CD4-positive, alpha-beta T cell treated with Interleukin-2 at 100 ng/mL for 4 hours (primary cell): ENCODE measurements at places on chromosomes 1 and 21.

DNA sequence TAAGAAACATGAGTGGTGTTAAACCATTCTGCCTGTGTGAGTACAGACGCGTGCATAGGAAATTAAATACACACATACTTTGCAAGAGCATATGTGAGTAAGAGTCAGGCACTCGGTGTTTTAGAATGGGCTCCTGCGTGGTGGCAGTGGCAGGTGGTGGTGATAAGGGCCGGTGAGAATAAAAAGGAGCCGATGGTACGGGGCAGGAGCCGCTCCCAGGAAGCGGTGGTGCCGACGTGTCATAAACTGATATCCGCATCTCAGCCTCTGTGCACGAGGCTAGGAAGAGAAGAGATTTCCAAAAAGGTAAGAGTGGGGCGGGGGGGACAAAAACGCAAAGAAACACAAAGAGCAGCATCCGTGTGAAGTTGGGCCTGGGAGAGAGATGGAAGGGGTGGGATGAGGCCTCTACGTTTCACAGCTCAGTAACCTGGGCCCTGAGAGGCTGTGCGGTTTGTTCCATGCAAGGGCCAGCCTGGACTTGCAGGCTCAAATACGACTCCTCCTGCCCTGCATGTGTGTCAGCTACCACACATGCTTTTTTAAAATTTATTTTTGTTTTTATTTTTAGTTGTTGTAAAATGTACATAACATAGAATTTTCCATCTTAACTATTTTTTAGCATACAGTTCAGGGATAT is 127.7 kb upstream of the COL6A1 start:
- DNase-seq: no peak

GRCh38 chr1:223177681-223178080 is 34.6 kb upstream of the TLR5 start:
- no peak for DNase-seq

DNA sequence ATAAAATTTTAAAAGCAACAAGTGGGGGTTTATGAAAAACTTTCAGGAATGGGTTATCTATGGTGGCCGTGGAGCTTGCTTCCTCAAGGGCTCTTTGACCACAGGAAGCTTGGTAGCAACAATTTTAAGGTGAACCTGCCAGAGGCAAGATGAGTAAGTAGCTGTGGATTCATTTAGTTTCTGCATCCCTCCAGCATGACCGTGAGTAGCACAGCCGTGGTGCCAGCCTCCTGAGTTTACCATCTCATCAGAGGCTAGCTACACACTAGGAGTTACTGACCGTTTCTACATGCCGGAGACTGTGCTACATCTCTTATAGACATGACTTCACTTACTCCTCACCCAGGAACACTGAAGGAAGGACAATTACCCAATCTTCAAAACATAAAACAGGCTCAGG is 30.1 kb upstream of the PLEKHG5 start:
- no peak for DNase-seq

GRCh38 chr1:110816945-110817344 is 56.0 kb upstream of the CD53 start:
- DNase-seq: no peak

GRCh38 chr1:220149742-220150141 is 55.8 kb downstream of the IARS2 start:
- DNase-seq: no peak

- DNase-seq: no peak
Measured at GRCh38 chr1:41880261-41880660, 38.5 kb downstream of the HIVEP3 start.

DNA sequence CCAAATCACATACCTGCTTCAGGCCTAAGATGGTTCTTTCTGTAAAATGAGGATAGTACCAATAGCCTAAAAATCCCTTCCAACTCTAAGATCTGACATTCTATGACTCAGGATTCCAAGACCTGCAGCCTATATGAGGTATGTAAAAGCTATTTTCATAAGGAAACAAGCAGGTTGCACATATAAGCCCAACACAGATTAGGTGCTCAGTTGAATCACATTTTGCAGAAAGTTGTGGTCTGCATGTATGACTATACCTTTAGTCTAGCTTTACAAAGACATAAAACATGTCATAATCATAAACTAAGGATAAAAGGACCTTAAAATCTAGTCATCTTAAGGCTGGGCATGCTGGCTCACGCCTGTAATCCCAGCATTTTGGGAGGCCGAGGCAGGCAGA is 7.3 kb downstream of the KTI12 start:
- no peak for DNase-seq

DNA sequence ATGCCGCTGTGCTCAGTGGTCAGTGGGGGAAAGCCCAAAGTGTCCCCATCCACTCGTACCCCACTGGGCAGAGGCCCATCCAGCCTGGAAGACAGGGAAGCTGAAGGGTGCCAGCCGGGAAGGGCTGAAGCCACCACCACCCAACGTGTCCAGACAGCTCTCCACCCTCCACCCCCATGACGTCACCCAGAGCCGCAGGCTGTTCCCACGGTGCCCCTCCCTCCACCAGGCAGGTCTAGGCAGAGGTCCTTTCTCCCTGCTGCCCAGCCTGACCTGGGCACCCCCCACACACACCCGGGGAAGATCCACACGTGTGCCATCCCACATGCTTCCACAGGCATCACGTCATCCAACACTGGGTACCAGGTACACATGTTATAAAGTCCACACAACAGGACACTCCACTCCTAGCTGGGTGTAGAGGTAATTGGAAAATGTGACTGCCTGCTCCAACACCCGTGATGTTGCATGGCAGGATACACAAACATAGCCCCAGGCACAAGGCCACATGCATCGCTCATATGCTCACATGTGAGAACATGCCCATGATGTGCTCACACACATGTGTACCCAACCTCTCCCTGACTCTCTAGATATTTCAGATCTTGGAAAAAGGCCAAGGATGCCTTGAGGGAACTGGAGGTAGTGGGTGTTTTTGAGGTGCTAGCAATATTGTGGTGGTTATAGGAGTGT is 5.1 kb upstream of the ARHGAP30 start:
- no peak for DNase-seq

GRCh38 chr1:30471307-30471706 is 252.1 kb downstream of the MATN1 start:
- no peak for DNase-seq

- no peak for DNase-seq
Measured at GRCh38 chr1:6016191-6016865, 24.1 kb upstream of the NPHP4 start.

DNA sequence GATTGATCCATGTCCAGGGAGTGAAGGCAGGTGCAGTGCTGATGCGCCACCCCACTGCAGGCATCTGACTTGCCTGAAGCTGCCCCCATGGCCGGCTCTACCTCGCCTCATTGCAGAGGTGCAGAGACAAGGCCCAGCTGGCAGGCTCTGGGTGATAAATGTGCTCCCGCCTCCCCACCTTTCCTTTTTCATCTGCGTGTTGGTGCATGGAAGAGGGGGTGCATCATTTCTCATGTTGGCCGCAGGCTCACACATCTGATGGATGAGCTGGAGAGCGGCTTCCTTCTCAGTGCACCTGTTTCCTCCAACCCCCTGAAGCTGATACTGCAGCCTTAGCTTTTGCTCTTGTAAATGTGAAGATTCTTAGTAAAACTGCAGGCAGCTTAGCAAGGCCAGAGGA is 306.0 kb upstream of the KAZN start:
- no peak for DNase-seq

GRCh38 chr1:176701151-176701866 is 238.3 kb downstream of the PAPPA2 start:
- DNase-seq: no peak

DNA sequence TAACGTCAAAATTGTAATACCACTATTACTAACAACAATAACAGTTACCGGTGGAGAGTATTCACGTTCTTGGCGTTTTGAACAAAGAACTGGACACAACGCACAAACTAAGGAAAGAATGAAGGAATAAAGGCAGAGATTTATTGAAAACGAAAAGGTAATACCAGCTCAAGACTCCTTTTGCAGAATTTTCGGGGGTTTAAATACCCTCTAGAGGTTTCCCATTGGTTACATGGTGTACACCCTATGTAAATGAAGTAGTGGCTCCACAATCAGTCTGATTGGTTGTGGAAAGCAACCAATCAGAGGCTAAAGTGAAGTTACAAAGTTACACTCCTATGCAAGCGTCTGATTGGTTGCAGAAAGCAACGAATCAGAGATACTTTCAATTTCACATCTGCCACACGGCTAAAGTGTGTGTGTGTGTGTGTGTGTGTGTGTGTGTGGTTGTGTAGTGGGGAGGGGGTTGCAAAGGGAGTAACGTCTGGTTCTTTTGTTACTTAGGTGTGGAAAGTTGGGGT is 1.1 kb upstream of the GTF2B start:
- peak; percentile 29 for DNase-seq

DNA sequence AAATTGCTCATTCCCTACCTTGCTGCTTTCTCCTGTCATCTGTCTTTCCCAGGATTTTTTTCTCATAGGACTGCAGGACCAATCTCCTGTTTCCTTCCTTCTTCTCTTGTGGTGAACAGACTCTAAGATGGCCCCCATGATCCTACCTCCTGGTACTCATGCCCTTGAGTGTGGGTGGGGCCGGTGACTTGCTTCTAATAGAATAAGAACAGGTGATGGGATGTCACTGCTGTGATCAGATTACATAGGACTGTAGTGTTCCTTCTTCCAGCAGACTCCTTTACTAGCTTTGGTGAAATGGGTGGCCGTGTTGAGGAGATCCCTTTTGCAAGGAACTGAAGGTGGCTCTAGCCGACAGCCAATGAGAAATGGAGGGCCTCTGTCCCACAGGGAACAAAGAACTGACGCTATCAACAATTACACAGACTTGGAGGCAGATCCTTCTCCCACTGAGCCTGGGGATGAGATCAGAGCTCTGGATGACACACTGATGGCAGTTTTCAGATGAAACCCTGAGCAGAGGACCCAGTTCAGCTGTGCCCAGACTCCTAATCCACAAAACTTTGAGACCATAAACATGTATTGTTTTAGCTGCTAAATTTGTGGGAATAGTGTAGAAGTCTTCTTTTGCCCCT is 7.5 kb downstream of the GSTM3 start:
- DNase-seq: no peak

DNA sequence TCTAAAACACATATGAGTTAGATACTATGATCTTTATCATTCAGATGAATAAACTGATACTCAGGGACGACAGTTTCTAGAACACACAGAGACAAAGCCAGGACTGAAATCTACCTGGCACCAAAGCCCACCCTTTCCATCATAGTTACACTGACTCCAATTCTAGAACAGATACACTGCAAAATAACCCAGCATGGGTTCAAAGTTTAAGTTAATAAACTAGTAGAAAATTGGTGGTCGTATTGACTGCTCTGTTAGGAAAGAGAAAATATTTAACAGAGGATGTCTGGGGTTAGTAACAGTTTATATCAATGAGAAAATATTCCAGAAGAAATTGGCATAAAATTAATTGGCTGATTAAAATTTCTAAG is 60.8 kb upstream of the BCL9 start:
- no peak for DNase-seq

- DNase-seq: no peak
Measured at GRCh38 chr1:47031585-47031984, 8.1 kb downstream of the CYP4X1 start.

DNA sequence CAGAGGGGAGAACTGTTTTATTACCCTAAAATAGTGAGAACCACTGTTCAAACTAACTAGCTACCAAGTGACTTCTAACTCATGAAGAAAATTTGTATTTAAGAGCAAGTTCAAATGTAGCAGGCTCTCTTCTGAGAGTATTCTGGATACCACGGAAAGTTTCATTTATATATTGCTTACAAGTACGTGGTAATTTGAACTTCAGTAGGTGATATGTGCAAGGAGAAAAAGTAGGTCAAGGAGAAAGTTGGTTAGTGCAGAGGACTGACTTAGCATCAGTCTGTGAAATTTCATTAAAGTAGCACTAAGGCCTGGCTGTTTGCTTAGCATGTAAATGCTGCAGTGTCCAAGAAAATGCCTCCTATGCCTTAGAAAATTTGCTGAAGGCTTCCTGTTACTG is 16.7 kb downstream of the SERPINC1 start:
- no peak for DNase-seq

DNA sequence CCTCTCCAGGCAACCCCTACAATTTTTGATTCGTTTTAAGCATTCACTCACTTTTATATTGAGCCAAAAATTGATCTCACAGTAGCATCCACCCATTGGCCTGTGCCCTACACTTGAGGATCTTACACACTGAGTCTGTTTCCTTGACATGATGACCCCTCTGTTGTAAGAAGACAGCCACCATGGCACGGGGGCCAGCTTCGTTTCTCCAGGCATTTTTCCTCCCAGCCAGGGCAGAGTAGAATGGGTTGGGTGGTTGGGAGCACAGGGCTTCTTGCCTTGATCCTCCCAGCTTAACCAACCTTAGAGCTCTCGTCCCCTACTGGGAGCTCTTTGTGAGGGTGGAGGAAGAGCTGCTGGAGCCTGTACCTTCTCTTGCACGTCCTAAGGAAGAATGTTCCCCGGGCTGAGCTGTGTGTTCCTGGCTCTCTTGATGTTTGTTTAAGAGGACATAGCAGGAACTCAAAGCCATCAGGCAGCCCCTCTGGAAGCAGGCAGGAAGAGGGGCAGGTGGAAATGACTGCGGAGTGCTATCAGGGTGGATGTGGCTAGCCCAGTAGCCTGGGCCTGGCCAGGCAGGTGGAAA is 213.2 kb upstream of the TMEM51 start:
- DNase-seq: no peak

DNA sequence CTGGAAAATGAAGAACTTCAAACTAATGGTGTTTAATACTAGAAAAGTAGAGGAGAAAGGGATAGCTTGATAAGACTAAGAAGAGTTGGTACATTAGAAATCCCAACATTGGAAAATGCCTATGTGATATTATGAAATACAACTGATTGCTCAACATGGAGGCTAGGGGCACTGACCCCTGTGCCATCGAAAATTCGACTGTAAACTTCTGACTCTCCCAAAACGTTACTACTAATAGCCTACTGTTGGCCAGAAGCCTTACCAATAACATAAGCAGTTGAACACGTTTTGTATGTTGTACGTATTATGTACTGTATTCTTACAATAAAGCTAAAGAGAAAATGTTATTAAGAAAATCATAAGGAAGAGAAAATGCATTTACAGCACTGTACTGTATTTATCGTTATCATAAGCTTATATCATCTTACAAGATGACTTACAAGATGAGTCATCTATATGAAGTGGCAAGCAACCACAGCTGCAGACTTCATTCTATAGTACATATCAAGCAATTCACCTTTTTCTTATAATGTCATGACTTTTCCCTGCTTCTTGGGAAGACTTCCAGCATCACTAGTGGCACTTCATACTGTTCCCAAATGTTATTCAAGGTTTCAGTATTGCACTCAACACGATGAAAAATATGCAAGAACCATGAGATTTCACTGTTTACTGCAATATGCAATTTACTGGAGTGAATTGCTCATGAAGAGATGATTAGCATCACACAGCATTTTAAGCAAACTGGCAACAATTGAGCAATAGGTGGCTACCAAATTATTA is 12.9 kb upstream of the CTSK start:
- no peak for DNase-seq

DNA sequence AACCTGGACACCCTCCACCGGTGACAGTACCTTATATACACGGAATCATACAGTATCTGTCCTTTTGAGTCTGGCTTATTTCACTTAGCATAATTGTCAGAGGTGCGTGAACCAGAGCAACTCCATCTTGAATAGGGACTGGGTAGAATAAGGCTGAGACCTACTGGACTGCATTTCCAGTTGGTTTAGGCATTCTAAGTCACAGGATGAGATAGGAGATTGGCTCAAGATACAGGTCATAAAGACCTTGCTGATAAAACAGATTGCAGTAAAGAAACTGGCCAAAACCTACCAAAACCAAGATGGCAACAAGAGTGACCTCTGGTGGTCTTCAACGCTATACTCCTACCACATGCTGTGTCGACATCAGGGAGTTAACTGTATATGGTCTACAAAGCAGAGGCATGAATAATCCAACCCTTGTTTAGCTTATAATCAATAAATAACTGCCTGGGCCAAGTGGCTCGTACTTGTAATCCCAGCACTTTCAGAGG is 1.4 kb upstream of the FDPS start:
- no peak for DNase-seq
